ENCODE measurements at places on chromosomes 12 and 14. TPM values are rescaled to one million over a fixed set of nuclear protein-coding genes. Genes with fewer than 3 reads are reported as not detected.

DNA sequence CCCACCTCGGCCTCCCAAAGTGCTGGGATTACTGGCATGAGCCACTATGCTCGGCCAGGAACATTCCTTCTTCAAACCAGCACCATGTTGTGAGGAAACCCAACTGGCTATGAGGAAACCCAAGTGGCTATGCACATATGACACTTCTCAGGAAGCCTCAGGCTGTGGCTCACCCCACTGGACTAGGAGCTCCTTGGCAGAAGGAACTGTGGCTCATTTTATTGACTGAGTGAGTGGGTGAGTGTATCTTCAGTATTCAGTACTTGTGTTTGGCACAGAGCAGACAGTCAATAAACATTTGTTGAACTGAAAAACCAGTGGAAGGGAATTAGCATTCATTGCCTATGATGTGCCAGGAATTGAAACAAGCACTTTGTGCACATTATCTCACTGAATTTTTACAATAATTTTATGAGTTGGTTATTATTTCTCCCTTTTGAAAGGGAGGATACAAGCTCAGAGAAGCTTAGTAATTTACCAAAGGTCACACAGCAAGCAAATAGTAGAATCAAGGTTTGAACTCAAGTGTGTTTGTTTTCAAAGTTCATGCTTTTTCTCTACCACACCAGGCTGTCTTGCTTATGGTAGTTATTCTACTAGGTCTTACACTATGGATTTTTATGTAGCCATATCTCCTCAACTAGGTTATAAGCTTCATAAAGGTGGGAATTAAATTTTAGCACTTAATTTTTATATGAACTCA is 121.6 kb downstream of the VEZT start:
- no peak for DNase-seq

GRCh38 chr14:33435911-33436689 is 497.4 kb downstream of the NPAS3 start:
- no peak for DNase-seq

The GPR135 gene
- 1.6 TPM for polyA plus RNA-seq

- DNase-seq: no peak
These were observed 32.0 kb upstream of the ABCC9 start for GRCh38 chr12:21973221-21973620.

DNA sequence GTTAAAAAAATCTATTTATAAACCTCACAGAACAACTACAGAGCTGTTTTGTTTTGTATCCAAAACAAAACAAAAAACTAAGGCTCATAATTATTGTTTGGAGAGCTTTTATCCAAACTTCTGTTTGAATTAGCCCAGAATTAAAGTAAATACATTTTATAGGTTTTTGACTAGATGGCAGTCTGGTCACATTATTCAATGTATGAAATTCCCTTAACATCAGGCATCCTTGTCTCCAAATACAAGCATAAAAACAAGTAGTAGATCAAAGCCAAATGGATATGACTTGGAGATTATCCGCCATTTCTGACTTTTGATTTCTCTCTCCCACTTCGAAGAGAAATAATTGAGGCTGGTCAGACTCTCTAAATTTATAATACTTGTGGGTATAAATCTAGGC is 63.5 kb downstream of the SLC38A1 start:
- no peak for DNase-seq

DNA sequence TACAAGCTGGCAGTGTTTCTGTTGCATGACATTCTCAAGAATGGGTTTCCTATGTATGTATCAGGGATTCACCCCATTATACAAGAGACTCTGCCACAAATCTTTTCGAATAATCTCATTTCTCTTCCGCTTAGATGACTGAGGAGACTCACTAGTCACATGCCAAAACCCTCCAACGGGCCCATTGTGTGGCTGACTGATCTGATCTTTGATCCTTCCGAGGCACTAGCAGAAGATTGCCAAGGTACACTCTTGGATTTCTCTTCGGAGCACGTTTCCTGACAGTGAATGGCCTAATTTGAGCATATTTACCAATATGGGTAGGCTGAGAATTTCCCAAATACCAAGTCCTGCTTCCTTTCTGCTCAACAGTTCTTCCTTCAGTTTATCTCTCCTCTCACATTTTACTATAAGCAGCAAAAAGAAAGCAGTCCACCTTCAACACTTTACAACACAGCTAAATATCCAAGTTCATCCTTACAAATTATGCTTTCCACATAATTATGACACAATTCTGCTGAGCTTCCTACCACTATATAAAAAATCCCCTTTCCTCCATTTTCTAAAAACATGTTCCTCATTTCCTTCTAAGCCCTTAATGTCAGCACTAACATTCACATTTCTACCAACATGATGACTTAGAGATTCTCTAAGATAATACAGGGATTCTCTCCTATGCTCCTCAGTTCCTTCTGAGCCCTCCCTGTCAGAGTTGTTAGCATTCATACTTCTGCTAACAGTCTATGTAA is 11.0 kb downstream of the PRPH start:
- no peak for DNase-seq

The GLTP gene
- 12.1 TPM for polyA plus RNA-seq

The ENDOU gene
- 0.82 TPM for polyA plus RNA-seq

The DGKA gene
- 2.6 TPM for polyA plus RNA-seq

- DNase-seq: no peak
These were observed 97.8 kb downstream of the SLC6A15 start for GRCh38 chr12:84814664-84815245.

DNA sequence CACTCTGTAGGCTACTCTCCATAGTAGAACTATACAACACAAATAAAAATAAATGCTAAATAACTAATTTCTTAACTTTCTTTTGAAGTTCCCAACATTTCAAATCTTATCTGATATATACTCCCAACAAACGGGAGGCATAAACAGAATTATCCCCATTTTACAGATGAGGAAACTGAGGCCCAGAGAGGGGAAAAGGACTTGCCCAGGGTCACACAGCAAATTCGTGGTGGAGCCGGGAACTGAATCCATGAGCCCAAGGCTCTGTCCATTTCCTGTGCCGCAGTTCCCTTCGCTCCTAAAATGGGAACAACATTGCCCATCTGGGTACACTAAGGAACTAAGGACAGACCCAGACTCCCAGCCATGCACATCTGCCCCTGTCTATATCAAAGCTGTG is 12.2 kb downstream of the ZNF384 start:
- no peak for DNase-seq

The OR4E1 gene
- not detected for polyA plus RNA-seq

Measured in psoas muscle (tissue), 8 donors.